Stimulated activated CD8-positive, alpha-beta memory T cell treated with anti-CD3 and anti-CD28 coated beads, Interleukin-4, amount 100 ng/mL, for 4 hours (primary cell): ENCODE measurements at places on chromosomes 11 and 22.

GRCh38 chr11:68497761-68498160 is 37.2 kb downstream of the PPP6R3 start:
- no peak for DNase-seq

DNA sequence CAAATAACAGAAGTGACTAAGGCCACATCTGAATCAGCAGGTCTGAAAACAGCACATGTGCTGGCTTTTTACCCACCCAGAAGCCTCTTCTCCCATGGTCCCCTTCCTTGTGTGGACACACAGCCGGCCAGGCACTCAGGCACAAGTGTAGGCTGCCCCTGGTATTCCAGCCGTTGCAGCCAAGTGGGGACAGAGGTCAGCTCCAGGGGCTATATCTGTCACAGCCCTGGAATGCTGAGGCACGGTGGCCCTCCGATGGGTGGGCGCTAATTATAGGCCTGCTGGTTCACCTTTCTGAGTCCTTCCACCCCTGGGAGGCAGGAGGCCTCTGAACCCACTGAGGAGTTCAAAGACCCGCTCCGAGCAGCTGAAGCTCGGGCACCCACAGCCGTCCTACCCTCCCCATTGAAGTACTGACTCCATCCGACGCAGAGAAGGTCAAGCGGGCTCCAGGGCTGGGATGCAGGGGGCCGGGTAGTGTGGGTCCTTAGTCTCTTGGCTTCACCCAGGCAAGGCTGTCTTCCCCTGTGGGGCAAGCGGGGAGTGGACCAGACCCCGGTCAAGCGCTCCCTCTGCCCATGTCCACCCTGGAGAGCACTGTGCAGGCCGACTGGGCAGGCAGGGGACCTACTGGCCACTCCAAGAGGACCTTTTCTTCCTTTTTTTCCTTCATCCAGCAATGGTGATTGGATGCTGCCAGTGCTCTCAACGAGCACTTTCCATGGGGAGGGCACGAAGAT is 14.3 kb downstream of the FGF3 start:
- DNase-seq = no peak

DNA sequence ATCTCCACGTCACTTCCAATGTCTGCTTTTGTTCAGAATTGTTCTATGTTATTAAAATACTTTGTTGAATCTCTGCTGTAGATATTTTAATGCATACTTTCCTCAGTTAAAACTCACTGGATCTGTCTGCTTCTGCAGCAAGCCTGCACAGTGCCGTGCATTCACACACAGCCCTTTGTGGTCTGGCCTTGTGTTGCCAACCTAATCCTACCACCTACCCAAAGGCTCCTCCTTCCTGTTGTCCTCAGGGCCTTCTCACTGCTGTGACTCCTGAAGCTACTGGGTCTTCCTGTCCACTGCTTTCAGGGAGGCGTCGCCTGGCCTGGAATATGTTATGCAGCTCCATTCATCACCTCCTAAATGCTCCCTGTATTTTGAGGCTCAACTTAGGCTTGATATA is 67.0 kb downstream of the PPP6R3 start:
- DNase-seq = no peak

DNA sequence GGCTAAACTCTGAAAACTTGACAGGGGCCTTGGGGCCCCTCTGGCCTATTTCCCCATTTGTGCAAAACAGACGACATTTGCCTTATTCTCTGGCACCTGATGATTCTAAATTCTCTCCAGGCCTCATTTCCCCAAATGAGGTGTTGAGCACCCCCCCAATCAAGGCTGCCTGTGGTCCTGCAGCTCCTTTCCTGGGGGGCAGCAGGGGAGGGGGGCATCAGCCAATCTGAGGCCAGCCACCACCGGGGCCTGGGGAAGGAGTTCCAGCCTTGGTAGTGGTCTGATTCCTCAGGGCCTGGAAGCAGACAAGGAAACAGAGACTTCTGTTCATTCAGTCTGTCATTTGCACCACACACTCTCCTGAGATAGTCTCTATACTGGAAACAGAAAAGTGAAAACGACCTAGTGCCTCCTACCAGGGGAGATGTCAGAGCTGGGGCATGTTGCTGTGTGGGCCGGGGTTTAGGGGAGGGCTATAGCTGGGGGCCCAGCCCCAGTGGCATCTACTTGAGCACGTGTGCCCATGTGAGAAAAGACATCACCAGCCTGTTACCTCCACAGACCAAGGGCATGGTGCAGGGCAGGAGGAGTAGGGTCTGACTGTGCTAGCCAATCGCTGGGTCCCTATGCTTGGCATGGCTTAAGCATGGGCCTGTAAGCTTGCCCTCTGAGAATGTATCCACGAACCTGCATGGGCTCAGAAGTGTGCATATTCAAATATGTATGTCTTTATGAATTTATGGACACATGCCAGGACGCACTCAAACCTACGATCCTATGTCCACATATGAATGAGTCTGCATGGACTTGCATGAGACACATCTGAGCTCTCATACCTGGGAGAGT is 1.8 kb upstream of the TPBGL start:
- no peak for DNase-seq

DNA sequence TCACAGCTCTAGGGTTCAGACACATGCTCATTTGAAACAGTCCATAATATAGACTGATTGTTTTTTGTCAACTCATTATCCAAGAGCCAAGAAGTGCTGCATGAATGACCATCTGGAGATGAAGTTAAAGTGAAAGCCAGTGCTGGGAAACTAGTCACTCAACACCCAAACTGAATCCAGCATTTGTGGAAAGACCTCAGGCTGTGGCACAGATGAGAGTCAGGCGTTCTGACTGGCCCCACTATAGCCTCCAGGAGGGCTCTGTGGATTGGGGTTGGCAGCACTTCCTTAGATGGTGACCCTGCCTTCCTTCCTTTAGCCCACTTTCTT is 2.1 kb downstream of the FEZ1 start:
- DNase-seq = no peak

GRCh38 chr11:9266926-9267325 is 1.8 kb upstream of the DENND5A start:
- DNase-seq = no peak

- DNase-seq = no peak
Observed at GRCh38 chr11:44159848-44160721, 64.6 kb downstream of the EXT2 start.

DNA sequence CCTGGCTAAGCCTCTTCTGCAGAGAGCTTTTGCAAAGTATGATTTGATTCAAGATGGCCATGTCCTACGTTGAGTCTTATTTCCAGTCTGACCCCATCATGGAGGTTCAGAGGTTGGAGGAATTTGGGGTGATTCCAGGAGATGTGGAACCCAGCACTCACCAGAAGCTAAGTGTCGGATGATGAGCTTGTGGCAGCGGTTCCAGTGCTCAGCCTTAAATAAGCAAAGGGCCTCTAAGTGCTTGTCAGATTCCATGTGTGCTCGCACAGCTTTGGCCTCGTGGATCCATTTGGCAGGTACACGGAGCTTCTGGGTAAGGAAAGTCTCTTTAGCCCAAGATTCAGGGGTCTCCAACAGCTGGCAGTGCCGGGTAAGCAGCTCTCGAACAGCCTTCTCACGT is 11.9 kb upstream of the CHRNA10 start:
- DNase-seq = no peak

GRCh38 chr11:71305041-71305440 is 52.7 kb upstream of the SHANK2 start:
- DNase-seq = no peak

DNA sequence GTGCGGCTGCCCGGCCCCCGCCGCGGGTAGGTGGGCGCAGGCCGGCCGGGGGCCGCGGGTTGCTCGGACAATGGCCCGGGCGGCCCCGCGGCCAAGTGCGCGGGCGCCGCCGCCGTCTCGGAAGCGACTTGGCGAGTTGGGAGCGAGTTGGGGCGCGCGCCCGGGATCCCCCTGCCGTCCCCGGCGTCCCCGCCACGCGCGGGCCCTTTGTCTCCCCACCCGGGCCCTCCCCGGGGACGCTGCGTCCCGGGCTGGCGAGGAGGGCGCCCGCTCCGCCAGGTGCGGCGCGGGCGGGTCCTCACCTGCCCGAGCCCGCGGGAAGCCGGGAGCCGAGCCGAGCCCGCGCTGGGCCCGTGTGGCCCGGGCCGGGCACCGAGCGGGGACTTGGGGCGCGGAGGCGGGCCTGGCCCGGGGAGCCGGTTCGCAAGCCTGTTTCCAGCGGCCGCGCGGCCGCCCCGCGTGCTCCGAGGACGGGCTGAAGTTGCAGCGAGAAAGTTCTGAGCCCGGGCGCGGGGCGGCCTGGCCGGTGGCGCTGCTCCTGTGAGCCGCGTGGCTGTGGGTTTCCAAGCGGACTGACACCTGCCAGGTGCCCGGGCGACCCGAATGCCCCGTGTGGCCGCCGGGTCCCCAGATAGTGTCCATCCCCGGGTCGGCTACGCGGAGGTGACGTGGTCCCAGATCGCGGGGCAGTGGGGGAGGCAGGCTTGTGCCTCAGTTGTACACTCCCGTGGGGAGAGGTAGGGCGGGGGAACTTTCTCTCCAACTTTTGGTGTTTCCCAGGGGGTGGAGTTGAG is 586 bp downstream of the LRP5 start:
- DNase-seq = no peak

- DNase-seq = no peak
Observed at GRCh38 chr11:99366546-99366945, 345.8 kb downstream of the CNTN5 start.

- DNase-seq = no peak
Observed at GRCh38 chr11:119491753-119492510, 69.0 kb upstream of the THY1 start.

- DNase-seq = no peak
Observed at GRCh38 chr11:16860617-16861016, 122.2 kb downstream of the C11orf58 start.

DNA sequence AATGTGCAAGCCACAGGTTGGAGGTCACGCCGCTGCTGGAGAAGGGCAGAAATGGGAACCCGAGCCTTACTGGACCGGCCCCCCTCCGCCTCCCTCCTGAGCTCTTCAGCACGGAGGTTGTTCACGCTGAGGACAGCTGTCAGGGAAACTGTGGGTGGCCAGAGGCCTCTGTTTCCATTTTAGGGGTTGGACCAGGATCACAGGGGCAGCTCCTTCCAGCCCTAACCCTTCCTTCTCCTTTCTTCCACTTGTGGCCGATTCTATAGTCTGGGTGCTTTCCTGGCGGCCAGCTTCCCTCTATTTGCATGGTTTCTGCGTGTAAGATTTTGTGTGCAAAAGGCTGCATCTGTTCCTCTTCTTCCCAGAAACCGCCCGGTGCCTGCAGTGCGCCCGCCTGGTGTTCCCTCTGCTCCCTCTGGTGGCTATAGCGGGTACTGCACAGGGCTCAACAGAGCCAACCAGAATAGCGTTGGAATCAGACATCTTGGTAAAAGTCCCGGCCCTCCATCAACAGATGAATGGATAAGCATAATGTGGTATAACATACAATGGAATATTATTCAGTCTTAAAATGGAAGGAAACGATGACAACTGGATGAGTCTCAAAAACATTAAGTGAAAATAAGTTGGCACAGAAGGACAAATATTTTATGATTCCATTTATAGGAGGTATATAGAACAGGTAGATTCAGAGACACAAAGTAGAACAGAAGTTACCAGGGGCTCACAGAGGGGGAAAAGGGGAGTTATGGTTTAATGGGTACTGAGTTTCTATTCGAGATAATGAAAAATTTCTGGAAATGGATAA is 8.4 kb upstream of the SLC22A8 start:
- DNase-seq = peak; percentile 57
